ENCODE measurements at places on chromosomes 7 and 10. TPM values are rescaled to one million over a fixed set of nuclear protein-coding genes. Genes with fewer than 3 reads are reported as not detected.

DNA sequence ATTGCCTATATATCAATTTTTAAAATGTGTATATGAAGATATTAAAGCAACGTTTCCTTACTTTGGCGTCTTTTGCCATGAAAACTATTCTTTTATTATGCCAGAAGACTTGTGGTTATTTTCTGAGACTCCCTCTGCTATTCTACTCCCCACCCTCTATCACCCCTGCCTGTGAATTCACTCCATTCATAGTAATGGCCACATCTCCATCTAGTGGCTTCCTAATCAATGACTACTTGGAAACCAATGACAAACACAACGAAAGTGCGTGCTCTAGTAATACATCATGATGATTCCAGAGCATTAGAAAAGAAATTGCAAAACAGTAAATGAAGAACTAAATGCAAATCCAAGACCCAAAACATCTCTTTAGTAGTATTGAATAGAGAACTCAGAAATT, 186.7 kb upstream of the HGF start:
- no peak for DNase-seq
- H3K4me1 ChIP-seq = peaks cover 14% of the 10 kb centered on the region
- H3K4me3 ChIP-seq = no peak overlapping the region
- no peak overlapping the region for H3K27ac ChIP-seq
- peaks cover 19% of the 10 kb centered on the region for H3K36me3 ChIP-seq
- H3K27me3 ChIP-seq = no peaks in the 10 kb centered on the region

The TES gene
- 232 TPM for total RNA-seq

- no peak for DNase-seq
- H3K27me3 ChIP-seq = no peaks in the 10 kb centered on the region
- no peak overlapping the region for H3K27ac ChIP-seq
- H3K4me1 ChIP-seq = peaks cover 32% of the 10 kb centered on the region
- H3K36me3 ChIP-seq = no peaks in the 10 kb centered on the region
- H3K4me3 ChIP-seq = no peak overlapping the region
These were observed 221.9 kb upstream of the INHBA start for GRCh38 chr7:41924796-41925195.

The EPO gene
- total RNA-seq = not detected

GRCh38 chr7:136247211-136247610, 270.1 kb upstream of the MTPN start:
- H3K4me3 ChIP-seq = no peak overlapping the region
- no peak for DNase-seq
- H3K27me3 ChIP-seq = peaks cover 23% of the 10 kb centered on the region
- no peak overlapping the region for H3K27ac ChIP-seq

The NUDT13 gene
- total RNA-seq = 2.8 TPM

DNA sequence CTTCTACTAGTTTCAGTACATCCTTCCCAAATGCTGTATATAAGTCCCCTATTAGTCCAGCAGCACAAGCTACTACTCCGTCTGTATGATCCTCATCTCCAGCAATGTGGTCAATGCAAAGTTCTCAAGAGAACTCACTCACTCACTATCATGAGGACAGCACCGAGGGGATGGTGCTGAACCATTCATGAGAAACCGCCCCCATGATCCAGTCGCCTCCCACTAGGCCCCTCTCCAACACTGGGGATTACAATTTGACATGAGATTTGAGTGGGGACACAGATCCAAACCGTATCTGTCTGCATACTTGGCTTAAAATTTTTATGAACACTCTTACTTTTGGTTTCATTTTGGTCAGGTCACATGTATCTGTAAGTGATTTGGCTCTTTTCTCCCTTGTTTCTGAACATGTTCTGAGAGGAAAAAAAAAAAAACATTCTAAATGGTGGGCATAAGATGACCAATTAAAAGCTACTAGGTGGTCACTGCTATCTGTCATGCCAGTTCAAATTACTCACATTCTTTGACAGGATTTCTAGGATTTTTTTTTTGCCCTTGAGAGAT, 60.1 kb downstream of the ZNF783 start:
- peaks cover 10% of the 10 kb centered on the region for H3K4me1 ChIP-seq
- H3K4me3 ChIP-seq = peak overlapping the region; percentile 51
- peak overlapping the region; percentile 77 for H3K27ac ChIP-seq

All from osteocyte (in vitro differentiated cells).